ENCODE measurements at places on chromosomes 13 and 19.

GRCh38 chr19:2337329-2337707 lies 8.8 kb downstream of the SPPL2B start:
- DNase-seq = peak; percentile 29

DNA sequence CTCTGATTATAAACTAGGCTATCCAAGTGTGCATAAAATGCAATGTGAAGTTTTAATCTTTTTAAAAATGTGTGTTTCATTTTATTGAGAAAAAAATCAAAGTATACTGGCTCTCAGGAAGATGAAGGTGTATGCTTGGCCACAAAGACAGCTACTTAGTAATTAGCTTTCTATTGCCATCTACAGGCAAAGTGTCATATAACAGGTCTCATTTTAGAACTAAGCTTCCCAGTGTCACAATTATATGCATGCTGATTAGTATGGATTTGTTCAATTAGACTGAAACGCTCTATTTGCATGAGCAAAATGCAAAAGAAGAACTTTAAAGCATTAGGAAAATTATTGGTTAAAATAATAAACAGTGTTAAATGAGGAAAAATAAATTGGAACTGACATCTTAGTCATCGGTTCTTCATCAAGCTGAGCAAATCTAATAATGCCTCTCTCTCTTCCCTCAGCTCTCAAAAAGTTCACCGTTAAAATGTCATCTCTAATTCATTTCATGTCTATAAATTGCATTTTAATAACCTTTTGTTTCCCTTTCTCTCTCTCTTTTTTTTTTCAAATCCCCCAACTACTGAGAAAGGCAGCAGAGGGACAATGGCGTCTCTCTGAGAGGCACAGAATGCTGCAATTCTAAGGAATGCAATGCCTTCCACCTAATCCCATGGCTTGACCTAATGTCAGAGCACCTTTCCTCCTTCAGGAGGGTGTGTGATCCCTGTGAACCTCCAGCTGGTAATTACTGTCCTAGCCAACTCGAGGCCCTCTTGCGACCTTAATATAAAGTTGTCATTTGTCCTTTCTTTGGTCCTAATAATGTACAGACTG lies 313.1 kb upstream of the MAB21L1 start:
- peak; percentile 64 for DNase-seq

DNA sequence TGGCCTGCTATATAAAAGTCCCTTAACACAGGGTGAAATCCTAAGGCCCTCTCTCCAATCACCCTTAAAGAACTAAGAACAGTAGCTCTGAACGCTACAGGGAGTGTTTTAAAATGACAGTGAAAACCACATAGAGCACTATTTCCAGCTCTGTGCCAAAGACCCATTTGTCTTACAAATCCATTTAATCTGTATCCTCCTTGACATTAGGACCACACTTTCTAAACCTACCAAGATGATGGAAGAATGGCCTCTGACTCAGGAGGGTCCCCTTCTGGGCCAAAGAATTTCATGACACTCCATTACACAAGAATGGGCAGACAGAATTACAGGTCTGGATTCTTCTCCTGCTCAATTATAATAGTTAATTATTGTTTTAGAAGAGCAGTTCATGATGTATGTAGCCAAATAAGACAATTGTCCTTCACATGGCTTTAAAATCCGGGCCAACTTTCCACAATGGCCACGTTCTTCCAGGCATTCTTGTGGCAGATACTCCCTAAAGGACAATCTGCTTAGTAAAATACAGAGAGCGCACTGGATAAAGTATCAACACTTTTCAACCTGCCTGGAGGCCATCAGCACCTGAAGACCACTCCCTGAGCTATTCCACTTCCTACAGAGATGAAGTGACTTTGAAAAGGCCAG lies 61.0 kb downstream of the STK24 start:
- DNase-seq = no peak

DNA sequence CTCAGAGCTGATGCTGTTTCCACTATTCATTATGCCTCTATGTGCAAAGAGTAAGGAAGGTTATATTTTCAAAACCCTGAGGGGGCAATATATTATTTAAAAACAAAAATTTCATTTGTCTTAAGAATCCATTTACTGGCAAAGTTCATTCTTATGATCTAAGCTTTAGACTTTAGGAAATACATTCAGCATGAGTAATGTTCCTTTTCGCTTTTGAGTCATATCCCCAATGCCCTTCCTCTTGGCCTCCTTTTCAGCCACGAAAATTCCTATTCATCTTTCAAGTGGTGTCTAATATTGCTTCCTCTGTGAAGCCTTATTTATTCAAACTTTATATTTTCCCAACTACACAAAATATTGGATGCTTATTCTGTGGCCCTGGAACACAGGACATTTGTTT lies 1317.0 kb downstream of the PCDH9 start:
- DNase-seq = peak; percentile 89

DNA sequence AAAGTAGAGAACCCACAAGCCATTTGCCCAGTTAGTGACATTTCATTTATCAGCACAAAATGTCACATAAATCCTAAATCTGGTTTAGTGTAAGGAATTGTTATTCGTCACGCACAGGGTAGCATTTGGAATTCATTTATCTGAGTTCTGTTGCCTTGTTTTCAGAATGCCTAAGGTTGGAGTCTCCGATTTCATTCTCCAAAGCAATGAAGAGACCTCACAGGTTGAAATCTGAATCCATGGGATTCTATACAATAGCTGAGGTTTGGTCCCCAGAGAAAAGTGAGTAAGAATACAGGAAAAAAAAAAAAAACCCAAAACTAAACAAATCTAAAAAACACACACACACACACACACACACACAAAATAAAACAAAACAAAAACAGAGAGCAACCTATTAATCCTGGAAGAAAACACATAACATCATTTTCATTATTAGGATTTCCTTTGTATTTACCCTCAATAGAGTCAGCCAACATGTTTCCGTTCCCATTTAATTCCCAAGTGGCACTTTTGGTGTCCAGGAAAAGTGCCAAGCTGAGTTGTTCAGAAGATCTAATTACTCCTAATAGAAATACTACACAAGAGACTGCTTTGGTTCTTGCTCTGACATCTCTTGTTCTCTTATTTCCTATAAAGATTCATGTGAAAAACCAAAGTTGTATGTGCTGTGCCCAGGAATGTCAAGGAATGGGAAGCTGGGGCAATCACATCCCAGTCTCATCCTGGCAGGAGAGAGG lies 36.2 kb upstream of the LRCH1 start:
- DNase-seq = no peak

- peak; percentile 89 for DNase-seq
Measured at GRCh38 chr19:55172741-55173140, 6.3 kb upstream of the DNAAF3 start.

DNA sequence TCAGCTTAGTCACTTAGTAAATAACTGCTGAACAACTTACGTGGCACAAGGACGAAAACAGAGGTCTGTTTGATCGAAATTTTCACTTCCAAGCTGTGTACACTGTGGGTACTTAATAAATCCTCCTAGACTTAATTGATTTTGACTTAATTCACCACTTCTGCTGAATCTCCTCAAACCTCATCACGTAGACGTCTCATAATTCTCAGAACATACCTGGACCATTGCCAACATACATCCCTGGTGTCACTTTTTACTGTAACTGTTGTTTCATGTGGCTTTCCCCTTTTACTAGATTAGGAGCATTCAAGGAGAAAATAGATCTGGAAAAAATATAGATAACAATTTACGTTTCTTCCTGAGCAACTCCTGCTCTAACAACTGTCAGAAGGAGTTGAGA lies 105.0 kb downstream of the MBNL2 start:
- DNase-seq = no peak

DNA sequence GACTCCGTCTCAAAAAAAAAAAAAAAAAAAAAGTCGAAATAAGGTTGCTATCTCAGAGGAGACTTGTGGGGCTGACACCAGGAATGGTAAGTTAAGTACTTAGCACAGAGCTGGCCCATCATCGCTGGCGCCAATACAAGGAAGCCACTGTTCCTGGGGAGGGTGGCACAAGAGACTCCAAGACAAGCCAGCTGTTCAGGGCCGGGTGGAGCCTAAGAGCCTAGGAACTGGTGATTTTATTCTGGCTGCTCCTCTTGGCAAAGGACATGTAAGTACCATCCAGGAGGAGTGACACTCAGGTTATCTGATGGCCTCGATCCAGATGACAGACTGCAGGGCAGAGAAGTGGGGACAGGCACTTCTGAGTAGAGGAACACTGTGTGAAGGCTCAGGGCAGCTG lies 3.8 kb downstream of the ELOF1 start:
- no peak for DNase-seq

- no peak for DNase-seq
Measured at GRCh38 chr19:31074199-31075125, 274.8 kb downstream of the TSHZ3 start.

- no peak for DNase-seq
Measured at GRCh38 chr13:18993884-18994660, 187.6 kb downstream of the TUBA3C start.
